NCI-H146 (cell line): ENCODE measurements at places on chromosomes 7 and 10.

DNA sequence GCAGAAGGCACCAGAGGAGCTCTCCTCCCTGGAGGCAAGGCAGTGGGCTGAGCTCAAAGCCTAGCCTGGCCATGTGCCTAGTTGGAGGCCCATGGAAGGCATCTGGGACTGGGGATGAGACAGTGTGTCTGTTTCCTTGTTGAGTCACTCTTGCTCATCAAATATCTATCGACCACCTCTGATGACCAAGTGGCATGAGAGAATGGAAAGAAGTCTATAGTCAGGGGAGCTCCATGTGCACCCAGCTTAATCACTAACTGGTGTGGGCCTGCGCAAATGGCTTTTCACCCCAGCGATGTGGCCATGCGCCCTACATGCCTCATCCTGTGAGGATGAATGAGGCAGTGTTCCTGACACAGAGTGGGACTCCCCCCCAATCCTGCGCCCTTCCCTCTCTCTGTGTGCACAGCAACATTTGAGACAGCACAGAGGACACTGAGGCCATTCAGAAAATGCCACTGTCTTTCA is 229.9 kb downstream of the RPS24 start:
- no peak for DNase-seq

DNA sequence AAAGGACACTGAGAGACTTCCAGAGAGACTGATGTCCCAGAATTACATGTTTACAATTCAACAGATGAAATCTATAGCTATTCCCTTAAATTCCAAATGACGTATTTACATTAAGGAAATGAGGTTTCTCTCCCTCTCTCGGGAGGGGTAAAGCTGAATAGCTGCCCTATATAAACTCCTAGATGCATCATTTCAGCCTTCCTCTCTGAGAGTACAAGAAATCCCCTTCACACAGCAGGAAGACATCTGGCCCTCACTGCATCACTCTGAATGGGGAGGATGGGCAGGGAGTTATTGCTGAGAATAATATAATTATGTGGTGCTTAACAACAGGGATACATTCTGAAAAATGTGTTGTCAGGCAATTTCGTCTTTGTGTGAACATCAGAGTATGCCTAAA is 11.0 kb downstream of the POT1 start:
- no peak for DNase-seq

- DNase-seq = no peak
These were observed 571 bp upstream of the VWC2 start for GRCh38 chr7:49772916-49773217.

GRCh38 chr10:21125471-21126228 is 228.5 kb upstream of the NEBL start:
- no peak for DNase-seq

- DNase-seq = no peak
These were observed 27.8 kb downstream of the KCNMA1 start for GRCh38 chr10:77609781-77610272.

DNA sequence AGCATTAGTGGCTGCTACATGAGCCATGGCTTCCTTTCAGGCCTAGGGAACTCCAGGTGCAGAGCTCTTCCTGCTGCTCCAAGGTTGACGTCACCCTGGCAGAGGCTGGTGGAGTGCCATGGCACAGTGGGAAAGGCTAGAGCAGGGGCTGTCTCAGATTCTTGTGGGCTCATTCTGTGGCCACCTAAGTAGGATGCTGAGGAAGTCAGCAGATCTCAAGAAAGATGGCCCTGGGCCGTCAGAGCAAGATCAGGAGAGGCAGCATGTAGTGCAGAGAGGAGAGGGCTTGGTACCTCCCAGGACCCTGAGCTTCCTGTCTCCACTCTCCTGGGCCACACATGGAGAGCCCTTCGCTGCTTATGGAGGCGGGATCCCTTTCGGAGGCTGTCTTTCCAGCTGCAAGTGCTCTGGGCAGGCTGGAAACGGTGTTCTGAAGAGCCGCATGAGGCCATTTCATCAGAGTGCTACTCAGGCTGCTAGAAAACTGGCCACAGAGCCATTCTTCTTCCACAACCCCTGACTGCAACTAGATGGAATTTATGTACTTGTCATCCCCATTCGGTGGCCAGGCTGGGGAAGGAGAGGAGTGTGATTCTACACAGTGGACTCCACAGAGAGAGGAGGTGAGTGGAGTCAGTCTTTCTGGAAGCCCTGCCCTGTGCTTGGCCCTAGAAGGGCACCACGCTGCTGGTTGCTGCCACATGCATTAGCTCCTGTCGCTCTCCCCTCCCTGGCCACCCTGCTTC is 304.2 kb downstream of the RPS24 start:
- no peak for DNase-seq

- DNase-seq = no peak
These were observed 38.1 kb downstream of the KIAA1549 start for GRCh38 chr7:138943061-138943460.

DNA sequence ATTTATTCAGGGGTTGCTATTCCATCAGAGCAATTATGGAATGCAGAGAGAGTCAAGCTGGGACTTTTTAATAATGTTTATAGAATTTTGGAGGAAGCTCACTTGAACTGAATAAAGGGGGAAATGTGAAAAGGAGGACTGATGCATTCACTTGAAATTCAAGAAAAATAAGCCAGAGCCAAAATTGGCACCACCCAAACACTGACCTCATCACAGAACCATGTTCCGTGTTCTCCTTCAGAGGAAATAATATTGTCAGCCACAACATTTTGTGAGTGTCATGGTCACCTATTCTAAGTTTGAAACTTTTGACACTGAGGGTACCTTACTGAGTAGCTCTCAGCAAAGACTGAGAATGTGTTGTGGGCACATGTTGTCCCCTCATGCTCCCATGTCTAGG is 207.0 kb downstream of the ANK3 start:
- no peak for DNase-seq

DNA sequence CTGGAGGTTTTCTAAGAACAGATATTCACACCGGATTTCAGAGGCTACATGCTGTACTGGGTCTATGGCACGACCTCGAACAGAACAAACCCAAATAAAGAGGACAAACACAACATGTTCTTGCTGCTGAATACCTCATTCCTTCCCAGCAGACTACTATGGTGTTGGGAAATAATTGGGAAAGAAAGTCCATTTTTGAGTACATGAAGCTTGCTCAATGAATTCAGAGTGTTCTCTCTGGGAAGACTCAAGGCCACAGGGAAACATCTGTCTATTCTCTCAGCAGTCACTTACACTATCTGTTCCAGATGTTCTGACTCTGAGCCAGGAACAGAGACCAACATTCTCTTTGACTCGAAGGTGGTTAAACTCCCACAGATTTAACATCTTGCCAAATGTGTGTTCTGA is 30.9 kb downstream of the LAMB1 start:
- no peak for DNase-seq
